Right ventricle myocardium inferior (tissue), 1 donor: ENCODE measurements at places on chromosomes 4 and X.

GRCh38 chr4:70196857-70197256 is 1.3 kb downstream of the ODAM start:
- DNase-seq, result no peak

GRCh38 chr4:116438417-116438816 is 647.0 kb downstream of the TRAM1L1 start:
- DNase-seq, result no peak

DNA sequence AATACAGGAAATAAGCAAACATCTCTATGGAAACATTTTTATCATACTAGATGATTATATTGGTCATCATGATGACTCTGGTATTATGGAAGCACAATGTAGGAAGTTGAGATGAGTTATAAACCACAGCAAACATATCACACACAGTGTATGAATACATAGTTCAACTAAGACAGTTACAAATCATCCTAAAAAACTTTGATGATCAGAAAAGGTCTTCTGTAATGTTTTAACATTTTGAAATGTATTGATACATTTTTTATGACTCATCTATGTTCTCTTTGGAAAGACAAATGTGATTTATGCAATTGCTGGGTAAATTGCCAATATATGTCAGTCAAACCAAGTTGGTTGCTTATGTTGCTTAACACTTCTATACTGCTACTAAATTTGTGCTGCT is 4.8 kb downstream of the CXCL3 start:
- no peak for DNase-seq

GRCh38 chr4:56768763-56769162 is 52.7 kb downstream of the SPINK2 start:
- no peak for DNase-seq

DNA sequence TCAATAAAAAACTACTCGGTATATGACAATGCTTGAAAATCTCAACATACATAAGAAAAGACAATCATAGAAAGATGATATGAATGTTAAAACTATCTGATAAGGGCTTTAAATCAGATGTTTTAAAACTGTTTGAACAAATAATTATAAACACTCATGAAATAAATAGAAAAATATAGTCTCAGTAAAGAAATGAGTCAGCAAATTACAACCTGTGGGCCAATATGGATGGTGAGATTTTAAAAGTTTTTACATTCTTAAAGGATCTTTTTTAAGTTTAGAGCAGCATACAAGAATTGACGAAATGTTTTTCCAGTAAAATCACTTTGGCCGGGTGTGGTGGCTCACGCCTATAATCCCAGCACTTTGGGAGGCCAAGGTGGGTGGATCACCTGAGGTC is 83.1 kb downstream of the TEX11 start:
- DNase-seq, result no peak
